Stimulated activated CD8-positive, alpha-beta memory T cell treated with anti-CD3 and anti-CD28 coated beads, Interleukin-4, amount 100 ng/mL, for 1 hour (primary cell): ENCODE measurements at places on chromosomes 4 and X.

DNA sequence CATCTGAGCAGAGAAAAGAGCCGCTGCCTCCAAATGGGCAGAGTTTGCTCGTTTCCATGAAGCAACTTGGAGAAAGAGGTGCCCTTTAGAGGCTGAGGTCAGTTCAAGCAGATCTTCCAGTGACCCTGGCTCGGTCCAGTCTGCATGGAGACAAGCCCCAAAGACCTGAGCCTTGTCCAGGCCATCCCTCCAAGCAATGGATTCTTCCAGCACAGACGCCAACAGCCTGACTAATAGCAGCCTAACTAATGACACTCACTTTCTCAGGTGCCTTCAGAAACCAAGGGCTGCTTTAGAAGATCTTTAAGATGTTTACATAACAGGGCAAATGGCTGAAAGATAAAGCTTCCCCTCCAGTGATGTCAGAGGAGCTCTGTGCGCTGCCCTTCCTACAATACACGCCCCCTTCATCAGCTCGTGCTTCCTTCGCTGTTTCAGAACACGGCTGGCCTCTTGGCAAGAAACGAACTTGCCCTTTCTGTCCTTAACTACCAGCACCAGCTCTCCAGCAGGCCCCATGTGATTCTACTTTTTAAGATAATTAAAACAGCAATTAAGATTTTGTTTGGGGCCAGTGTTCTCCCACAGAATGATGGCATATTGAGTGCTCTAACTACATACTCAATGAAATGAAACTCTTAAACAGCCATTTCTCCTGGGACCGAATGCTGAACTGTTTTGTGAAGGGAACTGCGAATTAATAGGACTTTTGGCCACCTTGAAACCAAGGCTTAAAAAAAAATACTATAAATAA, 119.0 kb downstream of the GPR143 start:
- DNase-seq, result no peak

- DNase-seq, result no peak
Observed at GRCh38 chrX:1178580-1179057, 33.8 kb downstream of the CRLF2 start.

GRCh38 chrX:23752740-23753415, 9.8 kb upstream of the ACOT9 start:
- no peak for DNase-seq

- peak; percentile 17 for DNase-seq
Observed at GRCh38 chrX:10111364-10112148, 45.2 kb upstream of the CLCN4 start.

- DNase-seq, result no peak
Observed at GRCh38 chrX:20139966-20140365, 1.7 kb downstream of the EIF1AX start.

DNA sequence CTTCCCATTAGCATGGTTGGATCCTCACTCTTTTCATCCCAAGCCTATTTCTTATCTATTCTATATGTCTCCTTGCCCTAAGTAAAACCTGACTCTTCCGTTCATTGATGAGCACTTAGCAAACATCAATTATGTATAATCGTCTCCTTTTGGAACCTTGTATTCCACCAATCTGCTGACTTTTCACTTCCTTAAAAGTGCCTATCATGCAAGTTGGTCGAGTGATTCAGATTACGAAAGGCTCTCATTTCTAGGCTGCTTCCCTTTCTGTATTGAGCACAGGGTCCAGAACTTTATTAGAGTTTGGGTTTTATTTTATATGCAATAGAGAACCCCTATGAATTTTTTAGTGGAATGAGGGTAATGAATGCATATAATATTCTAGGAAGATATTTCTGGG, 27.1 kb upstream of the ALB start:
- no peak for DNase-seq

DNA sequence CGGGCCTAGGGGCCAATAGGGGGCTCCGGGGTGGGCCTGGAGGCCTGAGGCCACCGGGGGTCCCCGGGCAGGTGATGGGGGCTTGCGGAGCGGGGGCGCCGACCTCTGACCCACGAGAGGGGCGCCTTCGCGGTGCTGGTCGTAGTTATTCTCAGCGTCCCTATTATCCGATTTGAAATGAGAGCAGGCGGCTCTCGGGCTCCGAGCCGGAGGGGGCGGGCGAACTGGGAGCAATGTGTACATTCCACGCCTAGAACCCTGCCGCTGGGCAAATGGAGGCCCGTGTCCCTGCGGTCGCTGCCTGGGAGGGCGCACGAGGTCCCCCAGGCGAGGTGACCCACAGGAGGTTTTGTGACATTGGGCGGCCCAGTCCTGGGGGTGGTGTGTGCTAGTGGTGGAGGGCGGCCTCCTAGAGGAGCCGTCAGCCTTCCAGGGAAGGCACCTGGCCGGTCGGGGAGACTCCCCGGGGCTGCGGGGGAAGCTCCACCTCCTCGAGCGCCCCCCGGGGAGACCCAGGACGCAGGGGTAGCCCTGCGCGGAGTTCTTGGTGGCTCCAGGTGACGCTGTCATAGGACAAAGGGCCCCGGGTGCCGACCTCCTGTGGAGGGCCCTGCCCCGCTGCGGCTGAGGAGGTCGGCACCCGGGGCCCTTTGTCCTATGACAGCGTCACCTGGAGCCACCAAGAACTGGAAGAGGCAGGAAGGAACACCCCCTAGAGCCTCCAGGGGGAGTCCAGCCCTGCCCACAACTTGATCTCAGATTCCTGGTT, 102.6 kb upstream of the PRKX start:
- DNase-seq, result no peak

- no peak for DNase-seq
Observed at GRCh38 chrX:155998116-155998515, 620 bp downstream of the IL9R start.

DNA sequence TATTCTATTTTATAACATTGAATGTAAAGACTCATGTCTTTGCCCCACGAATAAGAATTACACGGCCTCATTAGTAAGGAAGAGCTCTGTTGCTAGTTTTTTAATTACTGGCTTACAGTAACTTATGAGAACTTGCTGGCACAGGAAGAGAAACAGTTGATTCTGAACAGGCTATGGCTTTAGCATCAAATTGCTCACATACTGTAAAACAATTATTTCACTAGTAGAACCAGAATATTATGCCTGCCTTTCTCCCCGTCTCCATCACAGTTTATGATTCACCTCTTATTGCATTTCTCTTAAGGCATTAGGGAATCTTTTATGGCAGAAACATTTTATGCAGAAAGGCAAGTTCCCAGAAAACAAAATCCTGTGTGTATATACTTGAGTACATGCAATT, 126.1 kb downstream of the SPRY1 start:
- DNase-seq, result no peak

DNA sequence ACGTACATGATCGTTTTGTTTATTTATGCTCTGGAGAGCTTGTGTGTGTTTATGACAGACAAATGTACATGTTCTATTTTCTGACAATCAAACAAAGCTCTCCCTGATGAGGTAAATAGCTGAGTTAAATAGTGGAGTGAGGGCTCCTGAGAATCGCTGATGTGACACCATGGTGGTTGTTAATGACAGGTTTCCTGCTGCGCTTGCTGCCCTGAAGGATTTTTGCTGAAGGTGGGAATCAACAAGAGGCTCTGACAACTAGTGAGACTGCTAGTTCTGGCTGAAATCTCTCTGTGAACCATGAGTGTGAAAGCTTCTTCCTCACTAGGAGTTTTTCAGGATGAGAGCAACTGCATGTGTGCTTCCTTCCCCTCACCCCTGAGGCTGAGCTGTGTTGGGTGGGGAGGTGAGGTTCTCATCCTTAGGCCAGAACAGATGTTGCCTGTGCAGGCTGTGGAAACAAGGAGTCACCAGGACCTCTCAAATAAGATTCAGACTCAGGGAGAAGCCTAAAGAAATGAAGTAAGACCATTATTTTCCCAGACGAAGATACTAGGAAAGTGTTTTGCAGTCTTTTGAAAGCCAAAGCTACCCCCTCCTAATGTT, 173.4 kb upstream of the JADE1 start:
- no peak for DNase-seq

- no peak for DNase-seq
Observed at GRCh38 chr4:95651891-95652290, 103.1 kb upstream of the UNC5C start.
